ENCODE measurements at places on chromosomes 5 and 9. TPM values are rescaled to one million over a fixed set of nuclear protein-coding genes. Genes with fewer than 3 reads are reported as not detected.

Gene AMACR
- total RNA-seq, result 4.4 TPM

Gene GPR151
- total RNA-seq, result 0.25 TPM

Gene HK3
- 0.49 TPM for total RNA-seq

Gene SPEF2
- total RNA-seq, result 17.5 TPM

Gene NUTM2G
- total RNA-seq, result not detected

Gene NDUFS6
- total RNA-seq, result 14.5 TPM

Gene IL9
- not detected for total RNA-seq

Gene PAPPA
- under 0.01 TPM for total RNA-seq

Gene FAM163B
- total RNA-seq, result 18.9 TPM

Gene TSSK1B
- total RNA-seq, result not detected

Gene OR1Q1
- total RNA-seq, result not detected

Gene C9orf50
- not detected for total RNA-seq

Gene CD74
- 2.5 TPM for total RNA-seq

Gene MAPK9
- total RNA-seq, result 54.6 TPM

Gene NUDT2
- 12.5 TPM for total RNA-seq

Gene IRX2
- under 0.01 TPM for total RNA-seq

Gene COL27A1
- 1.5 TPM for total RNA-seq

Gene PLEKHG4B
- total RNA-seq, result 4.7 TPM

Gene RASGRF2
- total RNA-seq, result 7.9 TPM

Gene DDX31
- 5.9 TPM for total RNA-seq

Gene PCDHA1
- total RNA-seq, result 6.6 TPM

Gene TICAM2
- total RNA-seq, result 0.49 TPM

Gene UNC13B
- 12.8 TPM for total RNA-seq

Gene SLC12A7
- 9.6 TPM for total RNA-seq

Gene CAMK2A
- total RNA-seq, result 6.6 TPM

Gene BNC2
- 1.7 TPM for total RNA-seq

Gene ACOT12
- total RNA-seq, result 0.98 TPM
